ENCODE measurements at places on chromosomes 3 and 15.

- no peaks in the 10 kb centered on the region for H3K36me3 ChIP-seq
- no peaks in the 10 kb centered on the region for H3K27me3 ChIP-seq
- no peaks in the 10 kb centered on the region for H3K4me1 ChIP-seq
- H3K27ac ChIP-seq, result no peak overlapping the region
Observed at GRCh38 chr3:111012388-111013248, 59.0 kb upstream of the NECTIN3 start.

DNA sequence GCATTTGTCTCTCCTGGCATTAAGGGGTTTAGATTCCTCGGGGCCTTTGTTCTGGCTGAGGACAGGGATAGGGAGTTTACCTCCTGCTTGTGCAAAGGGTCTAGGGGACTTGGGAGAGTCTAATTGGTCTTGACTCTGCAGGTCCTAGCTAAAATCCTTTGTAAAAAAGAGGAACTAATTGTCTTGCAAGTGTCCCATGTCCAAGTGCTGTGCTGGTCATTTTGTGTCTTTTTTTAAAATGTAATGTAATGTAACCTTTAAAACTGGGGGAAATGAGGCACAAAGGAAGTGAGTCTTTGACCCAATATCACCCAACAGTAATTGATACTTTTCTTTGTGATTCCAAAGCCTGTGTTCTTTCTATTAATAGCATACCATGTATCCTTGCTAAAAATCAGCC lies 14.9 kb upstream of the C3orf80 start:
- H3K4me1 ChIP-seq, result no peaks in the 10 kb centered on the region
- H3K4me3 ChIP-seq, result no peak overlapping the region
- H3K36me3 ChIP-seq, result no peaks in the 10 kb centered on the region
- H3K27me3 ChIP-seq, result no peaks in the 10 kb centered on the region
- no peak overlapping the region for H3K27ac ChIP-seq
- no peak for DNase-seq

DNA sequence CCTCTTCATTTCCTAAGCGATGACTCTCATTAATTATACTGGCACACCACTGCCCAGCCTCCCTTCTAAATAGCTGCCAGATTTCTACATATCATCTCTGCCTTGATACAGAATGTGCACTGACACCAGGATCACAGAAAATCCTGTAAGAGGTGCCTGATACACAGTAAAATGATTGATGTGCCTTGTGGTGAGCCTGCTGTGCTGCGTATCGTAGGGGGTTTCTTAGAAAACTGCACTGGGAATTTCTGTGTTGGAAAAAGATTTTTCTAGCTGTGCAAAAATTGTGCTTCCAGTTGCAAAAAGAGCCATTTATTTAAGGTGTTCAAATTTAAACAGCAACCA lies 3.0 kb upstream of the PLCH1 start:
- H3K27ac ChIP-seq, result no peak overlapping the region
- H3K36me3 ChIP-seq, result no peaks in the 10 kb centered on the region
- no peaks in the 10 kb centered on the region for H3K27me3 ChIP-seq
- peaks cover 15% of the 10 kb centered on the region for H3K4me1 ChIP-seq
- no peak overlapping the region for H3K4me3 ChIP-seq

- H3K4me1 ChIP-seq, result no peaks in the 10 kb centered on the region
- no peaks in the 10 kb centered on the region for H3K27me3 ChIP-seq
- H3K27ac ChIP-seq, result no peak overlapping the region
- H3K36me3 ChIP-seq, result peaks cover 5% of the 10 kb centered on the region
Observed at GRCh38 chr3:172296975-172297332, 151.3 kb downstream of the GHSR start.

DNA sequence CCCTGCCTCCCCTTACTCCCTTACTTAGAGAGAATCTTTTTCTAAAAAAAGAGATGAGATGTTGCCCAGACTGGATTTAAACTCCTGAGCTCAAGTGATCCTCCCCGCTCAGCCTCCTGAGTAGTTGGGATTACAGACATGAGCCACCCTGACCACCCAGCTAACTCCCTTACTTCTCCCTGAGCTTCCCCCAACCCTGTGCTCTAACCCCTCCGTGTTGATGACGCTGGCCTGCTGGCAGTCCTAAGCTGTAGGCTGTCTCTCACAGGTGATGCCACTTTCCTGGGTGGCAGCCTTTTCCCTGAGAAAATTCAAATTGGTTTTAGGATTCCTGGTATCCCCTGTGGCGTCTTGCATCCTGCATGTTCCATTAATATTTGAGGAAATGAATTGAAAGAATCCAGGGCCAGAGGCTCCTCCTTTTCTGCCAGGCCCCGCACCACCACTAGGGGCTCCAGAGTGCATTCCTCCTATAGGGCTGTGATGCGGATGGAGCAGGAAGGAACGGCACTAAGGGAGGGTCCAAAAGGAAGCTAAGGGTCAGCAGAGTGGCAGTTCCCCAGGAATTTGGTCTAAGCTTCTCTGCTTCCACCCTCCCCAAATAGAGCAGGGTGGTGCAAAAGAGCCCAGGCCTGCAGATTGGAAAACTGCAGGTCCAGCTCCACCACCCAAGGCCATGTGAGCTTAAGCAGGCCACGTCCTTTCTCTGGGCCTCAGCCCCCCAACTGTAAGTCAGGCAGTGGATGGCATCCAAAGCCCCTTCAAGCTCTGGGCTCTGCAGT lies 101.1 kb downstream of the DAPK2 start:
- no peaks in the 10 kb centered on the region for H3K27me3 ChIP-seq
- DNase-seq, result peak; percentile 76
- no peaks in the 10 kb centered on the region for H3K4me1 ChIP-seq
- H3K4me3 ChIP-seq, result no peak overlapping the region
- H3K27ac ChIP-seq, result no peak overlapping the region

GRCh38 chr3:9897408-9898372 lies 5.0 kb upstream of the IL17RE start:
- peak overlapping the region; percentile 90 for H3K27ac ChIP-seq
- no peak overlapping the region for H3K4me3 ChIP-seq
- peaks cover 7% of the 10 kb centered on the region for H3K4me1 ChIP-seq
- DNase-seq, result peak; percentile 99
- H3K36me3 ChIP-seq, result peaks cover 3% of the 10 kb centered on the region

GRCh38 chr15:57609805-57610529 lies 18.3 kb downstream of the MYZAP start:
- no peak overlapping the region for H3K4me3 ChIP-seq
- peak; percentile 89 for DNase-seq
- no peaks in the 10 kb centered on the region for H3K27me3 ChIP-seq
- peaks cover 7% of the 10 kb centered on the region for H3K4me1 ChIP-seq
- peaks cover 3% of the 10 kb centered on the region for H3K36me3 ChIP-seq

GRCh38 chr3:192133271-192133670 lies 594.1 kb downstream of the FGF12 start:
- H3K27me3 ChIP-seq, result no peaks in the 10 kb centered on the region
- H3K4me1 ChIP-seq, result no peaks in the 10 kb centered on the region
- no peaks in the 10 kb centered on the region for H3K36me3 ChIP-seq
- H3K4me3 ChIP-seq, result no peak overlapping the region

- H3K27ac ChIP-seq, result no peak overlapping the region
- peaks cover 20% of the 10 kb centered on the region for H3K36me3 ChIP-seq
- H3K4me1 ChIP-seq, result no peaks in the 10 kb centered on the region
- no peak overlapping the region for H3K4me3 ChIP-seq
- no peak for DNase-seq
- H3K27me3 ChIP-seq, result no peaks in the 10 kb centered on the region
Observed at GRCh38 chr15:55327387-55327786, 8.4 kb downstream of the PIGB start.

DNA sequence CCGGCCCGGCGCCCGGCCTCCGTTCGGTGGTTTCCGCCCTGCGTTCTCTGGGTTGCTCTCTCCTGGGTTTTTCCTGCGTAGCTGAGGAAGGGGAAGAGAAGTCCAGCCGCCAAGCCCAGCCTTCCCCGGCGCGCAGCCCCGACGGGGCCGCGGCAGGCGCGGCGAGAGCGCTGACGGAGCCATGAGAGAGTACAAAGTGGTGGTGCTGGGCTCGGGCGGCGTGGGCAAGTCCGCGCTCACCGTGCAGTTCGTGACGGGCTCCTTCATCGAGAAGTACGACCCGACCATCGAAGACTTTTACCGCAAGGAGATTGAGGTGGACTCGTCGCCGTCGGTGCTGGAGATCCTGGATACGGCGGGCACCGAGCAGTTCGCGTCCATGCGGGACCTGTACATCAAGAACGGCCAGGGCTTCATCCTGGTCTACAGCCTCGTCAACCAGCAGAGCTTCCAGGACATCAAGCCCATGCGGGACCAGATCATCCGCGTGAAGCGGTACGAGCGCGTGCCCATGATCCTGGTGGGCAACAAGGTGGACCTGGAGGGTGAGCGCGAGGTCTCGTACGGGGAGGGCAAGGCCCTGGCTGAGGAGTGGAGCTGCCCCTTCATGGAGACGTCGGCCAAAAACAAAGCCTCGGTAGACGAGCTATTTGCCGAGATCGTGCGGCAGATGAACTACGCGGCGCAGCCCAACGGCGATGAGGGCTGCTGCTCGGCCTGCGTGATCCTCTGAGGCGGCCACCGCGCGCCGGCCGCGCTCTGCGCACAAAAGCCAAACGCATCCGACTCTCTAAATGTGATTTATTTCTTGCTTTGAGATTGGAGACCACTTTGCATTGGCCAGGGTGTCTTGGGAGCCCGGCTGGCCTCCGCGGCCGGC lies 727 bp downstream of the RAP2B start:
- DNase-seq, result peak; percentile 70
- H3K27ac ChIP-seq, result peak overlapping the region; percentile 97
- H3K27me3 ChIP-seq, result no peaks in the 10 kb centered on the region

DNA sequence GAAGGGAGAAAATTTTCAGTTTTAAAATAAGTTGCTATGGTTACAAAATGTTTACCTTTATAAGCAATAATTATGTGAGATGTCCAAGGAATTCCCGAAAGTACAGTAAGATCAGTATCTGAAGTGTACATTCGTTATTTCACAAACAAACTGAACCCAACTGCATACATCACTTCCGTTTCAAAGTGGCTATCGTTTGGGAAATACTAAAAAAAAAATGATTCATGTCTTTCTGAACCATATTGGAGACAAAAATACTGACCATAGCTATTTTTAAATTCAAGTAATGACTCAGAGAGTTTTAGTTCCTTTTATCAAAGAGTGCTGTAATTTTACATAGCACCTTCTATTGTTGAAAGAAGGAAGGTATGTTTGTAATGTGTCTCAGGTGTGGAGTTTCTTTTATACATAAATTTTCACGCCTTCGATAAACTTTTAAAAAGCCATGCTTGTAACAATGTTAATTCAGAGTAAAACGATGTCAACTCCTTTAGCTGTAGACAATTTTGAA lies 8.0 kb upstream of the ANKRD28 start:
- no peaks in the 10 kb centered on the region for H3K36me3 ChIP-seq
- no peak overlapping the region for H3K4me3 ChIP-seq
- DNase-seq, result peak; percentile 7
- no peak overlapping the region for H3K27ac ChIP-seq
- no peaks in the 10 kb centered on the region for H3K4me1 ChIP-seq

DNA sequence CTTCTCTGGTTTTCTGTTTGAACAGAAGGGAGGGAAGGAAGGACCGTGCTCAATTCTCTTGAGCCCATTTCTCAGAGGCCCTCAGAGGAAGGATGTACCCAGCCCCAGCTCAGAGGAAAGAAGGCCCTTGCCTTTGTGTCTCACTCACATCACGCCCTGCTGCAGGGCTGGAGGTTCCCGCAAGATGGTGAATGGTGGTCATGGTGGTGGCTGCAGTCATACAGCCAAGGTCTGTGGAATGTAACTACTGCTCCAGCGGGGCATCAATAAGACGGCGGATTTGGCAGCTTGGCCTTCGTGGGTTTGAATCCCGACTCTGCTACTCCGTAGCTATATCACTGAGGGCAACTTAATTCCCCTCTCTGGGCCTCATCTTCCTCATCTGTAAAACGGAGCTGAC lies 62.9 kb downstream of the SLC6A1 start:
- H3K27ac ChIP-seq, result no peak overlapping the region
- no peak overlapping the region for H3K4me3 ChIP-seq

DNA sequence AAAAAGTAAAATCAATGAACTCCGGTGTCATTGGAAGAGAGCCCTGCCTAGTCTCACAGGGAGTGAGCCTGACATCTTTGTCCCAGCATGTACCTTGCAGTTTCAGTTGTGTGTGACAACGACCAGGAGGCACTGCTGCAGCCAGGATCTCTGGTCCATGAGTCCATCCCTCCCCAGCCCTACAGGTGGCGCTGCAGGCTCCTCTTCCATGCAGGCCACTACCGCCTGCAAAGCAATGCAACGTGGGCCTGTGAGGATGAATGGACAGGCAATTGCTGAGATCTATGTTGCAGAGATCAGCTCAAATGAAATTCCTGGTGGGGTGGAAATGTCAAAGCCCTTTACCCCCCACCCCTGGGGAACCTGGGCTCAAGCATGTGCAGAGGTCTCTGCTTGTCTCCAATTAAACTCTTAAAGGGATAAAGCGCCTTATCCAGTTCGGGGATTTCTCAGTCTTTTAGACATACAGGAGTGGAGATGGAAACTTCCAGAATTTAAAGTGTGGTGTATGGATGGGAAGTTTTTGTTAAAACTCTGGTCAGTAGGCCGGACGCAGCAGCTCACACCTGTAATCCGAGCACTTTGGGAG lies 35.8 kb downstream of the TKT start:
- peak; percentile 91 for DNase-seq
- H3K4me3 ChIP-seq, result no peak overlapping the region
- no peaks in the 10 kb centered on the region for H3K4me1 ChIP-seq
- H3K36me3 ChIP-seq, result peaks cover 9% of the 10 kb centered on the region
- H3K27me3 ChIP-seq, result no peaks in the 10 kb centered on the region

- no peaks in the 10 kb centered on the region for H3K27me3 ChIP-seq
- H3K4me3 ChIP-seq, result no peak overlapping the region
- DNase-seq, result no peak
- no peaks in the 10 kb centered on the region for H3K36me3 ChIP-seq
Observed at GRCh38 chr3:29339016-29339833, 58.4 kb downstream of the RBMS3 start.

- no peak overlapping the region for H3K27ac ChIP-seq
- no peak overlapping the region for H3K4me3 ChIP-seq
- H3K27me3 ChIP-seq, result no peaks in the 10 kb centered on the region
- no peak for DNase-seq
- no peaks in the 10 kb centered on the region for H3K36me3 ChIP-seq
Observed at GRCh38 chr3:113607219-113607596, 74.9 kb downstream of the SIDT1 start.

GRCh38 chr3:137343283-137343682 lies 385.5 kb downstream of the IL20RB start:
- no peaks in the 10 kb centered on the region for H3K27me3 ChIP-seq
- no peaks in the 10 kb centered on the region for H3K4me1 ChIP-seq
- DNase-seq, result no peak

GRCh38 chr3:78165876-78166275 lies 1126.0 kb downstream of the ROBO2 start:
- H3K4me3 ChIP-seq, result no peak overlapping the region
- no peaks in the 10 kb centered on the region for H3K4me1 ChIP-seq
- no peak for DNase-seq
- no peak overlapping the region for H3K27ac ChIP-seq
- H3K36me3 ChIP-seq, result no peaks in the 10 kb centered on the region
